Fibroblast of skin of scalp (primary cell): ENCODE measurements at places on chromosomes 3 and 15.

DNA sequence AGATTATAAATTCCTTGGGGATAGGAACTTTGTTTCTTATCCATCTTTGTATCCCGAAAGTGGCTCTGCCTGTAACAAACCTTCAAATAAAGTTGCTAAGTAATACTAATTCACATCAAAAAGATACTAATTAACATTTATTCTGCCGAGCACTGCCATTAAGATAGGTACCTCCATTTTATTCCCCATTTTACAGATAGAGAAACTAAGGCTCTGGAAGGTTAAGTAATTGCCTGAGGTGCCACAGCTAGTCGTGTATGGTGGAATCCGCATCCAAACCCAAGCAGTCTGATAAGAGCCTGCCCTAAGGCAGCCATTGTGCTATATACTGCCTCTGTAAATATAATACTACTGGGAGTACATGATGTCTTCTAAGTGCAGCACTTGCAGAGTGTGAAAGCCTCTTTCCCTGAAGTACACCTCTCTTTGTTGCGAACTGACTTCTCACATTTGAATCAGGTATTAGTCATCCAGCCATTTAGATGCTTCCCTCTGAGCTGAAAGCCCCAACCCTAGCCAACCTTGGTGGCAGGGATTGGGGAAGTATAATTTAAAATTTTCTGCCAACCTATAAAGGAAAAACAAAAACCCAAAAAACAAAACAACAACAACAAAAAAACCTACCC lies 78.5 kb upstream of the CHD2 start:
- DNase-seq, result no peak

- DNase-seq, result no peak
Measured at GRCh38 chr3:129827765-129828164, 65.7 kb downstream of the TMCC1 start.

- DNase-seq, result no peak
Measured at GRCh38 chr3:194095464-194095863, 40.5 kb upstream of the HES1 start.

DNA sequence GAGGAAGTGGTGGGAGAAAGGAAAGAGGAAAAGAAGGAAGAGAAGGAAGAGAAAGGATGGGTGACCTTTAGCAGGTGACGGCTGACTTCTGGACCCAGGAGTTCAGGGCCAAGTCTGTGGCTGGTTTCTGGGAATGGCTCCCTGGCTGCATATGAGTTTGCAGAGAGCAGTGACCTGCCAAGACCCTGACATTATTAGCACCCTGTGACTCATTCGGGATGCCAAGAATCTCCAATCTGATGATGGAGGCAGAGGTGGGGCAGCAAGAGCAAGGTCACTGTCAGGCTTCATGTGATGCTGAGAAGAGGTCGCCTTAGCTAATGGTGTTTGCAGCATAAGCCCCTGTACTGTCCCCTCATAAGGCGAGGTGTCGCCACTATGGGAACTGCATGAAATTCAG lies 42.6 kb downstream of the MYZAP start:
- no peak for DNase-seq
